ENCODE measurements at places on chromosomes 3 and 15. TPM values are rescaled to one million over a fixed set of nuclear protein-coding genes. Genes with fewer than 3 reads are reported as not detected.

The STX19 gene
- 5.9 TPM for total RNA-seq

The TM4SF4 gene
- not detected for total RNA-seq

The C3orf85 gene
- total RNA-seq: not detected

The CYP11A1 gene
- total RNA-seq: 7.2 TPM

The ADPRH gene
- total RNA-seq: 4.2 TPM

The GBE1 gene
- total RNA-seq: 29.5 TPM

The GRM2 gene
- 0.04 TPM for total RNA-seq

The ACOX2 gene
- total RNA-seq: 10.5 TPM

The LZTFL1 gene
- total RNA-seq: 9.9 TPM

The ZWILCH gene
- total RNA-seq: 21.2 TPM

Measured in esophagus squamous epithelium (tissue), 5 donors.